ENCODE measurements at places on chromosomes 6 and 20.

DNA sequence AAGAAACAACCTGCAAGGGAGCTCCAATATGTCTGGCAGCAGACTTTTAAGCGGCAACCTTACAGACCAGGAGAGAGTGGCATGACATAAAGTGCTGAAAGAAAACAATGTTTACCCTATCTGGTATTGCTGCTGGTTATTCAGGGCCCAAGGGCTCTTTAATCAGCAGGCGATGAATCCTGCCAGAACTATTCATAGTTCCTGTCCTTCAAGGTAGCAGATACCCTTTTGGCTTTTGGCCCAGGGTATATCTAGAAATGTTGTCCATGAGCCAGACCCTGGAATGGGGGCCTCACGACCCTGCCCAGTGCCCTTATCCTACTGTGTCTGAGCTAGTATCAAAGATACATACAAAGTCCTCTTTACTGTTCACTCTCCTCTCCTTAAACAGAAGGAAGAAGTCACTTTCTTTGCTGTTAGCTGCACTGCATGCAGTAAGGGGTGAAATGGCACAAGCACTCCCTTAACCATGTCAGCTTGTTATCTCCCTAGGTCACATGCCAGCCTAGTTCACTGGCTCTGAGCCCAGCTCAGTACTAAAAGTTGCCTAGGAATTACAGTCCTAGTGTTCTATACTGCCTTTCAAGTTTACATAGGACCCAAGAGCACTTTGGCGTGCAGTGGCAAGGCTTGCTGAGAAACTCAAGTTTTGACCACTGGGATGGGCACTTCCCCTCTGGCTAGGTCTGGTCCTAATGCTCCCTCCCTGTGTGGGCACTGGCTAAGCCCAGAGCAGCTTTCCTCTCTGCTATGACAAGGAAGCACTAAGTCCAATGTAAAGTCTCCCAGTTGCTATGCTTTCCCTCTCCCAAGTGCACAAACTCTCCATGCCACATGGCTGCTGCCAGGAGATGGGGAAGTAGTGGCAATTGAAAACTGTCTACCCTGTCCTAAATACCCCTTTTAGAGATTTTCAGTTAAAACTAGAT is 122.0 kb downstream of the HTR1B start:
- no peak for DNase-seq

DNA sequence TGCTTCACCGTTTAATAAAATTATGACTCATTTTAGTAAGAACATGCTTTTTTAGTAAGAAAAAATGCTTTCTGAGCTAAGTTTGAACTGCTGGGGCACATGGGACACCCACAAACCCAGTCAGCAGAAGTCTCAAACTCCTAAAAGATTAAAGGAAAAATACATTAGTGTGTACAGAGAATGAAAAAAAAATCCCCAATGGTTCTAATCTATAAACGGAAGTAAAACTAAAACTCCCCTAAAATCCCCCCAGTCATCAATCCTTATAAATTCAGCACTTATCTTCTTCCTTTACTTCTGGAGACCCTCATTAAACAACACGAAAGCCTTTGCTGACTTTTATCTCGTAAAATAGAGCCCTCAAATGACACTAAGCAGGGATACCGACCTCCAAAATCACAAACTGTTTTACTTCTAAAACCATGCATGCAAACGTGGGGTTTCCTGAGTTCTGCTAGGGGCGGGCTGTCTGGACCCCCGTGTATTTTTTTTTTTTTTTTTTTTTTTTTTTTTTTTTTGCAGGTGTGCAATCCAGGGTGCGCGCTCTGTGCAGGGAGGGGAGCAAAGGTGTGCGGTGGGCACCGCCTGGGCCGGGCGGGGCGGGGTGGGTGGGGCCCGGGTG is 1.1 kb upstream of the MYB start:
- DNase-seq = no peak

DNA sequence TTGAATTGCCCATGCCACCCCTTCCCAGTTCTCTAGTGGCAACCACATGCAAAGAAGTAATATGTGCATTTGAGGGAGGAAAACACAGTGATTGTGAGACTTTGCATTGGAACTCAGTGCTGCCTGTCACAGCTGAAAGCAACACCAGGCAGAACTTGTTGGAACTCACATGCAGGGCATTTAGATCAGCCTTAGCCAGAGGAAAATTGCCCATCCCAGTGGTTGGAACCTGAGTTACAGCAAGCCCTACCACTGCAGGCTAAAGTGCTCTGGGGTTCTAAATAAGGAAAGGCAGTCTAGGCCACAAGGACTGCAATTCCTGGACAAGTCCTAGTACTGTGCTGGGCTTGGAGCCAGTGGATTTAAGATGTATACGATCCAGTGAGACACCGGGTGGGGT is 245.3 kb upstream of the UFL1 start:
- no peak for DNase-seq

- no peak for DNase-seq
Observed at GRCh38 chr6:111794727-111795452, 78.4 kb downstream of the FYN start.

DNA sequence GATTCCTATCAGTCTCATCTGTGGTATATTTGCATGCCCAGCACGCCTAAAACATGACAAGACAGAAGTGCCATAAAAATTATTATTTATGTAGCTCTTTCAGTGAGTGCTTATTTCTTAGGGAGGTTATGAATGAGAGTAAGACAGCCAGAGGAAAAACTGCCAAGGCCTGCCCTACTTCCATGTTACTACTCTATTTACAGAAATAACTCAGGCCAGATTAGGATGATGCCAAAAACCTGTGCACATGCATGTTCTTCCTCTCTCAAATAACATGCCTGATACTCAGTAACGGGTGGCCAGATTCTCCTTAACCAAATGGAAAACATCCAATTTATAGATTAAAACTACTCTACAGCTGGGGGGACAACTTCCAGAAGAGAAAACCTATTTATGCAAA is 45.7 kb downstream of the ILRUN start:
- DNase-seq = no peak

Data from smooth muscle cell of the brain vasculature (primary cell).